Activated CD4-positive, alpha-beta T cell treated with anti-CD3 and anti-CD28 coated beads, Interleukin-2, amount 50 U/mL, for 1 hour (primary cell): ENCODE measurements at places on chromosomes 16 and 17.

DNA sequence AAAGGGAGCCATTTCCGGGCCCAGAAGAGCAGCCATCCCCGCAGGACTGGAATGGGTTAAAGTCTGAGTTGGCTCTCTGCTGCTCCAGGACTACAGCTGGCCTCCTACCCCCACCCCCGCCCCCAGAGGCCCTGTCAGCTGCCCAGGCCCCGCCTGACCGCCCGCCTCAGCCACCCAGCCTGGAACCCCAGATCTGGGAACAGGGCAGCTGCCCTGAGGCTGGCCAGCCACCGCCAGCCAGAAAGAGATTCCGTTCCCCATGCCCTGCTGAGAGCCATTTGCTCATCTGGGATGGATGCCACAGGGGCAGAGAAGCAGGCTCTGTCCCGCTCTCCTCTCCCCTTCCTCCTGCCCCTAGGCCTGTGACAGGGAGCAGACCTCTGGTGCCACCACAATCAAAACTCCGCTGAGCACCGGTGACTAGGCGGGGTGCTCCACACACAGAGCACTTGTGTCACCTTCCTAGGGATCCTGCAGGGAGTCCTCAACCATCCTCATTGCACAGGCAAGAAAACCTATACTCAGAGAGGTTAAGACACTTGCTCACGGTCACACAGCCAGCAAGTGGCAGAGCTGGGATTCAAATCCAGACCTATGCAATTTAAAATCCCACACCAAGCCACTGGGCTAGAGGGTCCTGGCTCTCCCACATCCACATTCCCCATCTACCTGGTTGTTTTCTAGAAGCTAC lies 44.1 kb downstream of the ZNF423 start:
- no peak for DNase-seq

DNA sequence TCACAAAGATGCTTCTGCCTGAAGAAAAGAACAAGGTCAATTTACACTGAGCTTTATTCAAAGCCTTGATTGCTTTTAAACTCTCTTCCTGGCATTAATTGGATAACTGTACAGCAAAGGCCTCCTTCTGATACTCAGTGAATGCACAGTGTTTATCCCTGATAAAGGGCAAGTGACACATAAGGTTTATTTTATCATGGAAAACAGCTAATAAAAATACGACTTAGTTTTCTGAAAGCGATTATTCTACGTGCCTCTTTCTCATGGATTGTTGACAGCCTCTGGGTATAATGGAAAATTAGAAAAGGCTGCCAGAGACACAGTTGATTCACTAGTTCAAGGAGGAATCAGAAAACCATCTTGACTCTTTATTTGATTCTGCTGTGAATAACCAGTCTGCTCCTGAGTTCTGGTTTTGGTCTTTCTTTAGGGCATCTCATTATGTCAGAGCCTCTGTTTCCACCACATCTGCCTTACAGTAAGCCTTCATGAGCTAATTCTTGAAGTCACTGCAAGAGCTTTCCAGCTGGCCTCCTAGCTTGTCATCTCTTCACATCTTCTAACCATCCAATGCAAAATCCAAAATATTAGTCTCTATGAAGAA lies 212.9 kb downstream of the CNTNAP4 start:
- no peak for DNase-seq

GRCh38 chr16:89636663-89637062 lies 20.8 kb downstream of the CHMP1A start:
- DNase-seq = no peak

GRCh38 chr17:66398059-66398458 lies 95.6 kb downstream of the PRKCA start:
- no peak for DNase-seq

GRCh38 chr17:44578947-44579346 lies 21.7 kb downstream of the FZD2 start:
- no peak for DNase-seq

DNA sequence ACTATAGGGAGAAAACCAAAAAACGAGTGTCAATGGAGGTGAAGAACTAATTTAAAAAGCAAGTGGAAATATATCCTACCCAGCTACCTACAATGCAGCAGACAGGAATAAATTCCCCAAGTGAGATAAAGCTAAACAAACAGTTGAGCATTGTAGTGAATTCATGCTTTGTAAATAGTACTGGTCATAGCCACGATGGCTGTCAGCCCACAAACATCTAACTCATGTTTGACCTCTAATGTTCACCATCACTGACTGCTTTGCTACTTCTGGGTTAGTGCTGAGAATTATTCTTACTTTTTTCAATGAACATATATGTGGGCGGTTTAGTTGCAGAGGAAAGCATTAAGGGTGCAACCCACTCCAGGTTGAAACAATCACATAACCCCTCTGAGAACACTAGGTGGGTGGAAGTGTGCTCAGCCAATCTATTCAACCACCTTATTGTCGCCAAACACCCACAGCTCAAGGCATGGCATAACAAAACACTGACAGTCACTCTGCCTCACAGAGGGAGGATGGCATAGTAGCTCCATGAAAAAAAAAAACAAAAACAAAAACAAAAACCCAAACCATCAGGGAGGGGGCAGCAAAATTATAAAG lies 264.1 kb downstream of the ZFHX3 start:
- no peak for DNase-seq

- DNase-seq = peak; percentile 27
Observed at GRCh38 chr16:77169650-77170236, 21.2 kb upstream of the MON1B start.

- no peak for DNase-seq
Observed at GRCh38 chr16:30621765-30622164, 11.6 kb upstream of the ZNF689 start.

- no peak for DNase-seq
Observed at GRCh38 chr17:32185875-32186274, 43.6 kb downstream of the RHOT1 start.

DNA sequence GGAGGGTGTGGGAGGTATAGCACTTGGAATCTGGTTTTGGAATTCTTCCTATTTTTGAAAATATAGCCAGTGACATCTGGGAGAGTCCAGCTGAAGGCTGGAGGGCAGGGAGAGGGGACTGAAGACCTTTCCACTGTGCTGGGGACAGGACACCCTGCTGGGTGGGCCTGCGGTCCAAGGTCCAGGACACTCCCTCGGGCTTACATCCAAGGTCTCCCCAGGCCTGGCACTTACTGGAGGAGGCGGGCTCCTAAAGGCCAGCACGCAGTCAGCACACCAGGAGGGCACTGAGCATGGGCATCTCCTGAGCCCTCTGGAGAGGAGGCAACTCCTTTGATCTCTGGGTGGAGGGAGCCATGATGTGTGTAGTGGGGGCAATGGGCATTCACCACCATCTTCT lies 35.5 kb upstream of the ETV4 start:
- DNase-seq = no peak
